ENCODE measurements at places on chromosomes 1 and 21.

DNA sequence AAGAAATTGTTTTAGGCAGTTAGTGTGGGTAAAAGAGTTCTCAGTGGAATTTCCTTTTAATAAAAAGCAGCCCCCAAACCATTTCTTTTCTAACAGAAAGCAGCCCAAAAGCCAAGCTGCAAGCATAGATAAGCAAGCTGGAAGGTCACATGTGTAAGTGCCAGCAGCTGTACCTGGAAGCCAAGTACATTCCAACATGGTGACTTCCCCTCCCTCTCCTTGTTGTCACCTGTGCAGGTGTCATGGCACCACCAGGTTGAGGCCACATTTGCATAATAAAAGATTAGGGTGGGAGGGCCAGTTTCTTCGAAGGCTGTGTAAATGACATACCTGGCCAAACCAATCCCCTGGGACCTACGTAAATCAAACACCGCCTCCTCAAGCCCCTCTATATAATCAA is 240.3 kb upstream of the RAB4A start:
- no peak for DNase-seq

- DNase-seq, result peak; percentile 84
Observed at GRCh38 chr1:110630839-110631663, 24.9 kb upstream of the KCNA2 start.

DNA sequence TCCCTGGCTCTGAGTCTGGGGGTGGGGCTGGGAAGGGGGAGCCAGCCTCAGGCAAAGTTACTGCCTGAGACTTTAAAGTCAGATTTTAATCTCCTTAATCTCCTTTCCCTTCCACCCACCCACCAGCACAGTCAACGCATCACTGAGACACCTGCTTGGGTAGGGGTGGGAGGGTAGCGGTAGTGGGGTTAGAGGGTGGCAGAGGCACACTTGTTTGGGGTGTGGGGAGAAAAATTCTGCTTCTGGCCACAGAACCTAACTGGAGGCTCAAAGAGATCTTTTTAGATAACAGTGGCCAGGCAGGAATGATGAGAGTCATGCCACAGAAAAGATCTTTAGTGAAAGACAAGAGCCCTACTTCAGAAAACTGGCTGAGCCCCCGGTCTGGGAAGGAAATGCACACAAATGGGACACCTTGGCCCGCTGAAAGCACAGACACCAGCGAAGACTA is 44.1 kb downstream of the CD247 start:
- peak; percentile 46 for DNase-seq

GRCh38 chr1:91032349-91032748 is 10.5 kb upstream of the ZNF644 start:
- no peak for DNase-seq

- no peak for DNase-seq
Observed at GRCh38 chr1:200282497-200283122, 127.2 kb downstream of the ZNF281 start.

- no peak for DNase-seq
Observed at GRCh38 chr1:165666152-165666825, 32.1 kb downstream of the ALDH9A1 start.

- DNase-seq, result no peak
Observed at GRCh38 chr1:211910913-211911485, 80.4 kb upstream of the LPGAT1 start.

DNA sequence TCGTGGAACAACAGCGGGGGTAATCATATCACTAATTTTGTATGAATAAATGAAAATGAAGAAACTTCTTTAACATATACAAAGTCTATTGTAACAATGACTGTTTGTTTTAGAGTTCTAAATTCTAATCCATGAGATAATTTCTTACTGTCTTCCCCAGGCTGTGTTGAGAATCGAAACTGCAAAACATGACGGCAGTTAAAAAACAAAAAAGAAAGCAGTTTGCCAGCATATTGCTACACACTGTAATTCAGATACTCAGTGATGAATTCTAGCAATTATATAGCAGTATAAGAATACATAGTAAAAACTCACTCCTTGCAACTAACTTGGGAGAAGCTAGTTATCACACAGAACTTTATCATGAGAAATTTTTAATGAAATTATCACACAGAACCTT is 22.1 kb downstream of the INSL5 start:
- no peak for DNase-seq

GRCh38 chr1:217333939-217334338 is 297.0 kb downstream of the GPATCH2 start:
- DNase-seq, result no peak

DNA sequence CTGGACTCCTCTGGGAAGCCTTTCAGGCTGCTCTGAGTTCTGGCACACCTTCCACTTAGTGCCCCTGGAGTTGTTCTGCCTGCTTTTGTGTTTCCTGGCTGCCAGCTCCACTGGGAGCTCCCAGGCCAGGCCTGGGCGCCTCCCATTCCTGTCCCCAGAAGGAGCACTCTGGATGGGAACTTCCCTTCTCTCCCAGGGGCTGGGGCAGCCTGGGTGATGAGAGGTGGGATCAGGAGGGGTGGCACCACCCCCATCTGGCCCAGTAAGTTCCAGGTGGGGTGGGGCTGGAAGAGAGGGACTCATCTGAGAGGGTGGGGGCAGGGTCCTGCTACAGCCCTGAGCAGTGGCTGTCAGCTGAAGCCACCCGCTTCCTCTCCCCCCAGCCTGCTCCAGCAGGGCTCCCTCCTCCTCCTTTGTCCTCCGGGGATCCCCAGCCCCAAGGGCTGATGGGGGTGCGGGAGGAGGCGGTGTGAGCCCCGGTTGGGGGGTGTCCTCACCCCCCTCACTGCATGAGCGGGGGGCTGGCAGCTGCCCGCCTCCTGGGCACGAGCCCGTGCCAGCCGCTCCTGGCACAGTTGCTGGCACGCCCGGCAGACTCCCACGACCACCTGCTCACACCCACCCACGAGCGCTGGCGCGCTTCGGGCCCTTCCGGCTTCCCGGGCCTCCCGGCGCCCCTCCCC is 4.7 kb downstream of the FOXO6 start:
- DNase-seq, result no peak

Measured in activated CD4-positive, alpha-beta T cell treated with anti-CD3 and anti-CD28 coated beads, Interleukin-2, amount 50 U/mL, for 1 hour (primary cell).